ENCODE measurements at places on chromosomes 7 and 10. TPM values are rescaled to one million over a fixed set of nuclear protein-coding genes. Genes with fewer than 3 reads are reported as not detected.

Gene TMEM236
- total RNA-seq: 0.03 TPM

Gene ACBD5
- total RNA-seq: 24.3 TPM

Gene SAMD9L
- 0.55 TPM for total RNA-seq

Gene FASTK
- total RNA-seq: 74.1 TPM

Gene SEC31B
- total RNA-seq: 1.8 TPM

Measured in A549 treated with AZD2906 at 1 μM for 4 hours (cell line).